NCI-H2171 (cell line): ENCODE measurements at places on chromosomes 6 and 20.
A peak's percentile ranks its signal among the peaks of the same experiment; 100 is the strongest.

DNA sequence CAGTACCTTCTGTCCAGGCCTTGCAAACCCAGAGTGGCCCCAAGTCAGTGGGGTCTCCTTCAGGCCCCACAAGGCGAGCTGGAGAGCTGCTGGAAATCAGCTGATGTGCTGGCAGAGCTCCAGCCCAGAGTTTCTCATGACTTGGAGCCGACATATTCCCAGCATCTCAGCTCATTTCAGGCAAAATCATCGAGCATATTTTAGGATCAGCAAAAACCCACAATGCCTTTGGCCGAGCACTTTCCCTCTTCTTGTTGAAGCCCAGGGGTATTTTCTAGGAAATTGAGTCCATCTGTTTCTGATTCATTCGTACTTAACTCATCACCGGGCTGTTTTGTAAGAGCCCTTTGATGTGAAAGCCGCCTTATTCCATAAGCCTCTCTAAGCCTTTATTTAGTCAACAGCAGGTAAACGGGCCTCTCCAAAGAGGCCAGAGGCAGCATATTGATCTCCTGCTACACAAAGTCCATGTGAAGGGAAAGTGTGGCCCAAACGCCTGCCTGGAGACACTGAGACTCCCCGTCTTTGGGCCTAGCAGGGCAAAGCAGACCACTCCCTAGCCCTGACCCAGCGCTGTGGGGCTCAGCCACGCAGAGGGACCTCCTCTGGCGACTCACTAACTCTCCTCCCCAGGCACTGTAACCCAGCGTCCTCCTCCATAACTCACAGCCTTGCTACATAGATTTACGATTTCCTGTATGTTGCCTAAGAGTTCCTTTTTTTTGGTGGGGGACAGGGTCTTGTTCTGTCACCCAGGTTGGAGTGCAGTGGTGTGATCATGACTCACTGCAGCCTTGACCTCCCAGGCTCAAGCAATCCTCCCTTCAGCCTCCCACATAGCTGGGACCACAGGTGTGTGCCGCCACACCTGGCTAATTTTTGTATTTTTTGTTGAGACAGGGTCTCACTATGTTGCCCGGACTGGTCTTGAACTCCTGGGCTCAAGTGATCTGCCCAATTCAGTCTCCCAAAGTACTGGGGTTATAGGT, 12.1 kb upstream of the C20orf203 start:
- no peak for DNase-seq

- DNase-seq, result no peak
Observed at GRCh38 chr6:35541836-35542235, 29.1 kb upstream of the TULP1 start.

- DNase-seq, result no peak
Observed at GRCh38 chr6:41193884-41194283, 7.1 kb downstream of the TREML2 start.

- DNase-seq, result no peak
Observed at GRCh38 chr6:2852921-2853322, 11.3 kb upstream of the SERPINB1 start.

- no peak for DNase-seq
Observed at GRCh38 chr6:47581591-47581990, 104.0 kb downstream of the CD2AP start.

DNA sequence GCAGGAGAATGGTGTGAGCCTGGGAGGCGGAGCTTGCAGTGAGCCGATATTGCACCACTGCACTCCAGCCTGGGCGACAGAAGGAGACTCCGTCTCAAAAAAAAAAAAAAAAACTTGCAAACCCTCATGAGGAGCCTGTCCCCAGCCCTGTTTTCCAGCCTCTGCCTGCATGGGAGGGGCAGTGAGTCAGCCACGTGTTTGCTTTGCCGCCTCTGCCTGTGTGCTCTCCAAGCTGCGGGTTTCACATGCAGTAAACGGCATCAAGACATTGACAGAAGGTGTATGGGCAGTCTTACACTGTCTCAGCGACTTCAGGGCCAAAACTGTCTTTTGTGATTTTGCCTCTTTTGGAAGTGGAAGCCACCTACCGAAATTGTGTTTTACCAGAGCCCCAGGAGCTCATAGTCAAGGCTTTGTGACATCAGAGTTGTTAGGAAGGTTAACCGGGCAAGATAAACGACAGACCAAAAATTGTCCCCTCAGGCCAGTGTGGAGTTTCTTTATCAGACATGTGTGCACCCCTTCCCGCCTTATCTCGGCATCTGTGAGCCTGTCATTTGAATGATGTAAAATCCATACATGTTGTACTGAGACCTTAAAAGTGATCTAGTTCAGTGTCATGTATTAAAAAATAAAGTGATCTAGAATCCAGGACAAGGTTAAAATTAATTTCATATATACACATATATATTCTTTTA, 52.9 kb downstream of the RPP40 start:
- no peak for DNase-seq

DNA sequence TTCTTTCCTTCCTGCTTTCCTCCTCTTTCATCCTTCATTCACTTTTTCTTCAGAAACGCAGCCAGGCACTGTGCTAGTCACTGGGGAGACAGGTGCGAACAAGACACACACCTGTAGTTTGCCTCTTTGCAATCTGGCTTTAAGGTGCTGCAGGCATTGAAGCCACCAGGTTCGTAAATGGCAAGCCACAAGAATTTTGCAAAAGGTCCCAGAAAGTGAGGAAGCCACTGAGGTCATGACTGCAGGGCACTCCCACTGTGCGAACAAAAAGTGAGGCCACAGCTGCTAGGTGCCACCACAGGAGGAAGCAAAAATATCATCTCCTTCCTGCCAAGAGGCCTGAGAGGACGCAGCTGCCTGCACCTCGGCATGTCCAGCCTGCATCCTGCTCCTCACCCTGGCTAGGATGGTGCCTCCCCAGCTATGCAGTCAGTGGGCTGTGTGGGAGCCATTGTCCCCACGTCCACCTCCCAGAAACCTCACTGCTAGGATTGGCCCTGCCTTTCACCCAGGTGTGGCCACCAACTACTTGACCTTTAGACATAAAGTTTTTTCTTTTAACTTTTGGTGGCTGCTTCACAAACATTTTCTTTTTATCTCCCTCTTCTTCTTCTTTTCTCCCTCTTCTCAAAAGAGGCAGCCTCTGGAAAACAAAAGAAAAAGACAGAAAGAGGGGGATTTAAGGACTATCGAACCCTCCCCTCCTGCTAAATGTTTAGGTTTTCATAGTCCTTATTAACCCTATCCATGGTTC, 230.8 kb downstream of the BCAS1 start:
- no peak for DNase-seq

DNA sequence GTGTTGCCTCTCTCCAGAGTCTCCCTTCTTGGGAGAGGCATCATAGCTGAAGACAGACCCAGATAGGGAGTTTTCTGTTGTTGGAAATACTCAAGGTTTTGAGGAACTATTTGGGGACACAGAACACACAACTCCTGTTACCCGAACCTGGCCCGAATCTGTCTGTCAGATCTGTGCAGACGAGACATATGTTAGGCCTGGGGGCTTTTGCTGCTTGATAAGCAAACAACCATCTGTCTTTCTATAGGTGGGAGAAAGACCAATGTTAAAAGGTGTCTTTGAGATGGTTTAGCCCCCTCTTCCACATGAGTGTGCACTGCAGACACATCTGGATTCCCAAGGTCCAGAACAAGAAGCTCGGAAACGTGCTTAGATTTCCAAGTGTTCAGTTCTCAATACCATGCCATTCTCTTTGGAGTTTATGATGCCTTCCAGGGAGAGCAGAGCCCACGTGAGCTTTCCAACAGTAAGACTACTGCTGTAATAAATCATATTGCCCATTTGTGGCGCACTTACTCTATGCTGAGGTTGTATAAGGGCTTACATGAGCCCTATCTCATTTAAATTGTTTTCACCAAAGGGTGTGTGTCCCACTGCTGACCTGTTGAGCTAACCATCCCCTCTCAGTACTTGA, 3.8 kb upstream of the STX16 start:
- DNase-seq, result no peak

DNA sequence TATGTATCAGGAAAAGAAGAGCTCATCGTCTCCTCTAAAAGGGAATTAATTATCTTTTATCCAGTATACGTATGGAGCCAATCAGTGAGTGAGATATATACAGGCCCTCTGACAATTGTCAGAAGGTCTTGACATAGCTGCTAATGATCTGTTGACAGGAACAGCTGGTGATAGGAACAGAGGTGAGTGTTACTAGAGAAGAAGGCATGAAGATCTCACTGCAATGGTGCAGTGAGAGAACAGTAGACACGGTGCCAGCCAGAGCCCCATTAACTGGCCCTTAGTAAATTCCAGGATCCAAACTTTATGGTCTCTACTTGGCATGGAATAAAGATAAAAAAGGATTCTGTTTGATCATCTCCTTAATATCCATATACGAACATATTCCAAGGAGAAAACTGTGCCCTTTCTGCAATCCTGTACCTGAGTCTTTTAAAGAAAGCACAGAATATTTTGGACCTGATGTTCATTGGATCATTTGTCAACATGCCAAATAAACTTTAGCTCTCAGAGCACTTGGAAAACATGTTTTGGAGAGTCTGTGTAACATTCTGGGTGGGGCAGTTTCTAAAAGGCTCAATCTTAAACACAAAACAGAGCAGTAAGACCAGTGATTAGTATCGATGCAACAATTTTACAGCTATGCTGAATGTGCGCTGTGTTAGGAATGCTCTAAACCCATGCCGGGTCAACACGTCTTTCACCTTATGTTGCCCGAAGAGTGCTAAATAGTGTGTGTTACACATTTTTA, 135.8 kb upstream of the CITED2 start:
- DNase-seq, result no peak

GRCh38 chr20:33820362-33820761, 9.2 kb downstream of the CHMP4B start:
- DNase-seq, result no peak

DNA sequence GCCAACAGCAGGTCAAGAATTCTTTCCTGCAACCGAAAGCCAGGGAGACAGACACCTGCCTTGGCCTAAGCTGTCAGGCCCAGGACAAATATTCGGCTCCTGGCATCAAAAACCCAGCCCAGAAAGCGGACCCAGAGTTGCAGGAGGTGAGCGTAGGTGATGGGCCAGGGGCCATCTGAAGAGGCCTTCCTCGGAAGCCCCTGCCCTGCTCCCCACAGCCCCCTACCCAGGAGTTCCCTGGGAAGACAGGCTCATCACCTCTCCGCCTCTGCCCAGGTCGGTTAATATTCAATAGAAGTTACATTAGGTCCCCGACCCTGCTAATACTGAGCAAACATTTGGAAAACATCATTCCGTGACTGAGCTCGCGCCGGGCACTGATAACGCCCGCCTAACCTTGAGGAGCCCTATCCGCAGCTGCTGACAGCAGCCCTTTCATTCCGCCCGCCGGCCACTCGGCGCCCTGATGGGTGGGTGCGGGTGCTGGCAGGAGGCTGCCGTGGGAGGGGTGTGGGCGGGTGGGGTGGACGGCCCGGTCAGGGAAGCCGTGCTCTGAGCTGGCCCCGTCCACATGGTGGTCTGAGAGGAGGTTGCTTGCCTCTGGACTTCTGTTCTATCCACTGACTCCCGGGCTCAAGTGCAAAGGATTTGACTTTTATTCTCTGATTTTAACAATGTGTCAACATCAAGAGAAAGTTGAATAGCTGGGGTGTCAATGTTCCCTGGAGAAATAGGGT, 55.7 kb downstream of the HNF4A start:
- DNase-seq, result no peak

DNA sequence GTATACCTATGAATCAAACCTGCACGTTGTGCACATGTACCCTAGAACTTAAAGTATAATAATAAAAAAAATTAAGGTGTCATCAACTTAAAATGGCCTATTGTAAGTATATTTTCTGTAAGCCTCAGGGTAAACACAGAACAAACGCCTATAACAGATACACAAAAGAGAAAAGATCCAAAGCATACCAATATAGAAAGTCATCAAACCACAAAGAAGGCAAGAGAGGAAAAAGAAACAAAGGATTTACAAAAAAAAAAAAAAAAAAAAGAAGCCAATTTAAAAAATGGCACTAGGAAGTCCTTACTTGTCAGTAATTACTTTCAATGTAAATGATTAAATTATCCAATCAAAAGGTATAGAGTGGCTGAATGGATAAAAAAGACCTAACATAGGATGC, 24.6 kb upstream of the ASF1A start:
- DNase-seq, result no peak

GRCh38 chr20:36447101-36447500, 94.2 kb upstream of the MYL9 start:
- DNase-seq, result peak; percentile 48

DNA sequence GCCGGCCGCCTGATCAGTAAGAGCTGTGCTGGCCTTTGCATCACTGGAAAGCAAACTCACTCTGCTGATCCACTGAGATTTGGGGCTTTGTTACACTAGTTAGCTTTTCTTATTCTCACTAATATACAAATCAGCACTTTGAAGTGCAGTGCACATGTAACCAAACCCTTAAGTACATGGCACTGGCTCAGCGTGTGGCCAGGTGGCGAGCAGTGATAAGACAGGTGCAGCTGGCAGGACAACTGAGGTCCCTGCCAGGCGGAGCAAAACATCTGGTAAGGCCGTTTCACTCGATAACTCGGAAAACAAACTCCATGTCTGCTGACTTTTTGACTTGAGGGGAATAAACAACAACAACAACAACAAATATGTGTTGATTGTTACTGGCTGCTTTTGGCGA, 11.0 kb downstream of the GFRA4 start:
- DNase-seq, result no peak

DNA sequence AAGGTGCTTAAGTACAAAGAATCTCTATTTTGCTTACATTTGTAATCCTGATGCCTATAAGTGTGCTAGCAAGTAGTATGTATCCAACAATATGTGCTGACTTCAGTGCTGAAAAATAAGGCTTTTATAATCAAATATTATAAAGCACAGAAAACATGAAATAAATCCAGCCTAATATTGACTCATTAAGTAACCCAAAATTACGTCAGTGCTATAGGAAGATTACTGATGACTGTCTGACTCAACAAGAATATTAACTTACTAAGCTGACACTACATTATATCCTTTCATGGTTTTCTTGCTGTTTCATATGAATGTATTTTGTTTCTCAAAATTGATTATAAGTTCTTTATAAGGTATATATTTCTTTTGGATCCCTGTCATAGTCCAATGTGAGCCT, 76.1 kb downstream of the ME1 start:
- DNase-seq, result no peak

- no peak for DNase-seq
Observed at GRCh38 chr6:96089173-96089572, 73.4 kb downstream of the FUT9 start.
